Stimulated activated CD4-positive, alpha-beta T cell treated with anti-CD3 and anti-CD28 coated beads, Interleukin-12 subunit alpha, Interleukin-12 subunit beta, amount 100 ng/mL, for 4 hours (primary cell): ENCODE measurements at places on chromosomes 16 and 17.

- no peak for DNase-seq
These were observed 66.6 kb upstream of the CBX4 start for GRCh38 chr17:79905832-79906231.

GRCh38 chr16:4087099-4087885 lies 28.9 kb downstream of the ADCY9 start:
- DNase-seq = no peak

DNA sequence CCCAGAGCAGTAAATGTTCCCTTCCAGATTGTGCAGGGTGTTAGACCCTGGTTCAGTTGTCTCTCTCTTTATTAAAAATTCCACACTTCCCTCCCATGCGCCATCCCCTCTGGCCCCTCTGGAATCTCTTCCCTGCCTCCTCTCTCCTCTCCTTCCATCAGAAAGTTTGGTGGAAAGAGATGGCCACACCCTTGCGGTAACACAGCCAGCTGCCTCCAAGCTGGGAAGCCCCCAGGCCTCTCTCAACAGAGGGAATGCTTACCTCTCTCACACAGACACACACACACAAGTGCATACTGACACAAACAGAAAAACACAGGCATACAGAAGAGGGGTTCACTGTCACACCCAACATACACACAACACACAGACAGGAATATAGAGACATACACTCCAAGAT lies 220.5 kb downstream of the C16orf78 start:
- no peak for DNase-seq

GRCh38 chr17:14429084-14429483 lies 128.2 kb downstream of the HS3ST3B1 start:
- DNase-seq = no peak

DNA sequence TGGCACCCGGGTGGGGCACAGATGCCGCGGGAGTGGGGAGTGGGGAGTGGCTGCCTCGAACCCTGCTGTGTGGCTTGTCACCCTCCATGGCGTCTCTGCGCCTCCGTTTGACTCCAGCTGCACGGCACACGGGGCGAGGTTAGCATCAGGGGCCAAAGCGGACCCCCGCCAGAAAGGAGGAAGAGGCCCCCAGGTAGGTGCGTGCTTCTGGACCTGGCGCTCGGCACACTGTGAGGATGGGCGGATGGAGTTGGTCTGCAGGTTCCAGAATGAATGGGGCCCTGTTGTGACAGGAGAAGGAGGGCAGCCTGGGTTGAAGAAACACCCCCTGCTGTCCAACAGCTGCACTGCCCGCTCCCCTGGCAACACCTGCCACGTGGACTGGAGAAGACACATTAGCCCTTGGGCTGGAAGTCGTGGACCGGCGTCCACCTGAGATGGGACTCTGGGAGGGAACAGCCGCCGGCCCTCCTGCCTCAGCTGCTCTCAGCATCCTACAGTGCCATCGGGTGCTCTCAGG lies 9.4 kb upstream of the FASN start:
- no peak for DNase-seq

DNA sequence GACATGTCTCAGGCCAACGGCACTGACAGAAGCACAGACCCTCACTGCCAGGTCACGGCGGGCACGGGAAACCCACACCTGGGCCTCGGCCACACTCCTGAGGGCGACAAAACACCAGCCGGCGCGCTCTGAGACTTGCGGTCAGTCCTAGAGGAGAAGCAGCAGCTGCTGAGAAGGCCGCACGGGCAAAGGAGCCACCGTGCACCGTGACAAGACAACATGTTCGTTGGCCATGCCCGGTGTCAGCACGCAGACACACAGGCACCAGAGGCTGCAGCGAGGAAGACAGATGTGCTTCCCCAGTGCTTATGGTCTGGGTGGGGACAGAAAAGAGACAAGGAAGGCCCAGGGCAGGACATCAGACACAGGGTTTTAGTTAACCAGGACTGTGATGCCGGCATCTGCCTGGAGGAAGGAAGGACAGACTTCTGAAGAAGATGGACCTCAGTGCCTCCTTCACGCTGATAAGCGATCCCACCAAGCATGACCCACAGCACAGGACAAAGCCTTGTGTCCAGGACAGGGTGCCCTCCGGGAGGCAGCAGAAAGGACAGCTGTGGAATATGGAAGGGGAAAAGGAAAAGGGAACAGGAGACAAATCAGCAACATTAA lies 84.0 kb downstream of the ANKRD11 start:
- DNase-seq = no peak

GRCh38 chr16:82149536-82149935 lies 20.5 kb downstream of the MPHOSPH6 start:
- DNase-seq = no peak

DNA sequence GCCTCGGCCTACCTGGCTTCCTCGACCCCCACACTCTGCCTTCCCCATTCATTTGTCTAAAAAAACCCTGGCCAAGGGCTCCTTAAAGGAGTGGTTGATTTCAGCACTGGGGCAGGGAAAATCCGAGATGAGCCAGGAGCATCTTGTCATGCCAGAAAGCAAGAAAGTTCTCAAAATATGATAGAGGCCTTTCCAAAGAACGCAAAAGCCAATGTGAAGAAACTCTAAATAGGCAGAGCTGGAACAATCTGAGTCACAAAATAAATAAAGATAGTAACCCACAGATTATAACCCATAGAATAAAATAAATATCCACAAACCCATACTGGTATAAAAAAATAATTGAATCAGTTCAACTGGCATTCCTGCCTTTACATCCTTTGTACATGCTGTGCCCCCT lies 192.3 kb upstream of the SALL1 start:
- no peak for DNase-seq

DNA sequence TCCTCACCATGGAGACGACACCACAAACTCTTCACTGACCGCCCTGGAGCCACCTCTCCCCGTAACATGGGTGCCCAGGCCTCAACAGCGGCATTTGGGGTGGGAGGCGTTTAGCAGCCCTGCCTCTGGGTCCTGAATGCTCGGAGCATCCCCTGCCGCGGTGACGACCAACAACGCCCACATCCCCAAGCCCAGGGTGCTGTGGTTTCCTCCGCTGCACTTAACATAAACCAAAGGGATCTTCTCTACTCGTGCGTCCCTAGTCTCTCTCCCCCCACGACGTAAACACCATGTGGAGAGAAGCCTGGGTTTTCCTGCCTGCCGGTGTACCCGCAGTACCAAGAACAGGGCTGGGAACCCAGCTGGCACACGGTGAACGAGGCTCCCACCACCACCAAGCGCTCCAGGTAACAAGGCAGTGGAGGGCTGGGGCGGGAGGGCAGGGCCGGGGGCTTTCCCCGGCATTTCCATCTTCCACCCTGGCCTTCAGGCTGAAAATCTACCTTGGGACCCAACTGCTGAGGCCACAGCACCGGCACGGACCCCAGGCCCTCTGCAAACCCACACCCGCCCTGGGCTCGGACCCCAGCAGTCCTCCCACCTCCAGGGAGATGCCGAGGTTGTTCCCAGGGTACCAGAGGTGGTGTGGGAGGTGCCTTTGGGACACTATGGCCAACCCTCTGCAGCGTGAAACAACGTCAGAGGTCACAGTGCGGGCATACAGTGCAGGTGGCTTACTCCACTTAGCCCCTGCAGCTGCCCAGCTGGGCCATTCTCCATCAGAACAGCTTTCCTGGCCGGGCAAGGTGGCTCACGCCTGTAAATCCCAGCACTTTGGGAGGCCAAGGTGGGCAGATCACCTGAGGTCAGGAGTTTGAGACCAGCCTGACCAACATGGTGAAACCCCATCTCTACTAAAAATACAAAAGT lies 54.3 kb downstream of the TIMM22 start:
- DNase-seq = no peak

GRCh38 chr17:17538417-17539391 lies 42.5 kb upstream of the RASD1 start:
- no peak for DNase-seq

GRCh38 chr16:27293343-27293742 lies 20.4 kb upstream of the IL4R start:
- no peak for DNase-seq

DNA sequence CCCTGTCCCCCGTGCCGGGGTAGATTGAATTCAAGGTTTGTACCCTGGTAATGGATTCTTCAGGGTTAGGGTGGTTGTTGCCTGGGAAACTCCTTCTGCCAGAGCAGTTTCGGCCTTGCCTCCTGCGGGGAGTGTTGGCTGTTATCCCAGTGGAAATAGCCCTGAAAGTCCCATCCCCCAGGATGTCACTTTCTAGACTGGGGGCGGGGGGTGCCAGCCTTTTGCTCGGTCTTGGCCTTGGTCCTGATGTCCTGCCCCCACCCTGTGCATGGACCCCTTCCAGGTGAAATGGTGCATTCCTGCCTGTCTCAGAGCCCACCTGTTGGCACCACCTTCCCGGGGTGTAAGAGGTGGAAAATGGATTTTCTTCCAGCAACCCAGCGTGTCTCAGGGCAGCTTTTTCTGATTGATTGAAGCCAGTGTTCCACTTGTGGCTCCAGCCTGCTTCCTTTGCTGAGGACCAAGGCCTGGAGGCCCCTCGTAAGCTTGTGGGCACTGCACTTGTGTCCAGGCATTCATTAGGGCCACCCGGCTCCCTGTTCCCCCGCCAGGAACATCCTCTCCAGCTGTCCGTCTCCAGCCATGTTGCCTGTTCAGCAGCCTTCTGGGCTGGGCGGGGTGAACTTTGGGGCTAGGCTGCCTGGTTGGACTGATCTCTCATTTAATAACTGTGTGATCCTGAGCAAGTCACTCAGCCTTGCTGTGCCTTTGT lies 25.6 kb downstream of the MGAT5B start:
- no peak for DNase-seq

GRCh38 chr16:26672206-26672605 lies 394.5 kb upstream of the C16orf82 start:
- DNase-seq = peak; percentile 51

DNA sequence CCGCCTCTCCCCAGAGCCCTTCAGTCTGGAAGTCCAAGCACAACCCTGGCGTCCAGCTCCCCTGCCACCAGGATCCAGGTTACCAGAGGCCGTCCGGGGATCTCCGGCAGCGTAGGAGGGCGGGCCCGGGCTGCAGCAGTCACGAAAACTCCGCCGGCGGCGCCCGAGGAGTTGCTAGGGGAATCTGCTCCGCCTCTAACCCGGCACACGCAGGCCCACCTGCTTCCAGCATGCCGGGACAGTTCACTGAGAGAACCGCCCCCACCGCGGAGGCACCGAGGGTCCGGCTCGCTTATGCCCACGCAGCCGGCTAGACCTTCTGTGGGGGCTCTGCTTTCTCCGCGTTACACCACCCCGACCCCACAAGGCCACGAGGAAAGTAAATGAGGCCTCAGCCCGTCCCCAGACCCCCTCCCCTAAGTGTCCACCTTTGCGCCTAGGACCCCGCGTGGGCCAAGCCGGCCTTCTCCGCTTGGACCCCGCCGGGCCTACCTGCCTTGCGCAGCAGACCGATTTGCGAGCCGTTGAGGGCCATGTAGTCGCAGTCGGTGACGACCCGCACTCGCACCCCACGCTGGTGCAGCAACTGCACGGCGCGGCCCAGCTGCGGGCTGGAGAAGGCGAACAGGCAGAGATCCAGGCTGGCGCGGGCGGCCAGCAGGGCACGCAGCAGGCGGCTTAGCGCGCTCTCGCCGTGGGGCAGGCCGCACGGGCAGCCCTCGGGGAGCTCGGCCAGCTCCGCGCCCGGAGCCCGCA lies 587 bp downstream of the PLD6 start:
- peak; percentile 58 for DNase-seq

DNA sequence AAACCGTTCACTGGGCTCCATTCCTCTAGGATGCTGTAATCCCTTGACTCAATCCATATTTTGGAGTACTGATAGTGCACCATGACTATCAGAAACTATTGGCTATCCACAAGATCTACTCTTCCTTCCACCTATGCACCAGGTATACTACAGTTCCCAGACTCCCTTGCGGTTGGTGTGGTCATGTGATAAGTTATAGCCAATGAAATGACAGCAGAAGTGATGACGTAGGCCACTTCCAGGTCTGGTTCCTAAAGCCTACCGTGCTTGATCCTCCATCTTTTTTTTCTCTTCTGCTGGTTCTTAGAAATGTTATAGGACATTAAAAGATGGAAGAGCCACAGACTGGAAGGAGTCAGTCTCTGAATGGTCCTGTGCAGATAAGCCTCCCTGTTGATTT lies 278.8 kb upstream of the C16orf82 start:
- no peak for DNase-seq

DNA sequence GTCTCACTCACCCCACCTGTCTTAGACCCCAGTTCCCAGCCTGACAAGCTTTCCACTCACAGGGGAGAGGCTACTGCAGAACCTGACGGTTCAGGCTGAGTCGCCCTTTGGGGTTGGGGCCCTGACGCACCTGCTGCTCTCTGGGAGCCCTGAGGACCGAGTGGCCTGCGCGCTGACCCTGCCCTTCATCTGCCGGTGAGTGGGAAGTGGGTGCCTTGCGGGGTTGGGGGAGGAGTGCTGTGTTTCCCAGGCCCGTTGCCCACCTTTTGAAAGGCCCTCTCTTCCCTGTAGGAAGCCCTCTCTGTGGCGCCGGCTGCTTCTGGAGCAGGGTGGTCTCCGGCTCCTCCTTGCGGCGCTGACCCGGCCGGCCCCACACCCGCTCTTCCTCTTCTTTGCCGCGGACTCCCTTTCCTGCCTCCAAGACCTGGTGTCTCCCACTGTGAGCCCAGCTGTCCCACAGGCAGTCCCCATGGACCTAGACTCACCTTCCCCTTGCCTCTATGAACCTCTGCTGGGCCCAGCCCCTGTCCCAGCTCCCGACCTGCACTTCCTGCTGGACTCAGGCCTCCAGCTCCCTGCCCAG lies 6.1 kb upstream of the TGFB1I1 start:
- no peak for DNase-seq

DNA sequence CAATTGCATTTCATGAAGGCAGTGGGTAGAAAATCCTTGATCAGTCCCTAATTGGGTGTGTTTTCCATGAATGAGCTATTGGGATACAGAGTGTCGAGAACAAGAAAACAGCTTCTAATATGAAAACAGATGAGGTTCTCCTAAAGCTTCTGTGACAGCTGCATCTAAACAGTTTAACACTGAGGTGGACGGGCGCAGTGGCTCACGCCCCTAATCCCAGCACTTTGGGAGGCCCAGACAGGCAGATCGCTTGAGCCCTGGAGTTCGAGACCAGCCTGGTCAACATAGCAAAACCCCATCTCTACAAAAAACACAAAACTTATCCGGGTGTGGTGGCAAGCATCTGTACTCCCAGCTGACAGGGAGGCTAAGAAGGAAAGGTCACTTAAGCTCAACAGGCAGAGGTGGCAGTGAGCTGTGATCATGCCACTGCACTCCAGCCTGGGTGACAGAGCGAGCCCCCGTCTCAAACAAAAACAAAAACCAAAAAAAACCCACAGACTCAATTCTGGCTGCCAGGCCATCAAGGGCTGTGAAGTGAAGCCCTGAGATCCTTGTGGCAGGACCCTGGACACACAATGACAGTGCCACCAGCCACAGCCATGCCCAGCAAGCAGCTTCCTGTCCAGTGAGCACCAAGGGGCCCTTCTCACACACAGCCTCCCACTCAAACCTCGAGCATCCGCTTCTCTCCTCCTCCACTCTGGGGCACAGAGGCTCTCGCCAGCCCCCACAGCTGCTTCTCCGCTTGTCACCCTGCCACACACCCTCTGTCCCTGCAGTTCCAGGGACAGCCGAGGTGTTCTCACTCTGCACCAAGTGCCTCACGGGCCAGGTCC lies 44.0 kb downstream of the ANKRD11 start:
- no peak for DNase-seq
